ENCODE measurements at places on chromosomes 7 and 10.
A peak's percentile ranks its signal among the peaks of the same experiment; 100 is the strongest.

- no peak for DNase-seq
Observed at GRCh38 chr7:76211216-76211615, 9.5 kb downstream of the SRRM3 start.

DNA sequence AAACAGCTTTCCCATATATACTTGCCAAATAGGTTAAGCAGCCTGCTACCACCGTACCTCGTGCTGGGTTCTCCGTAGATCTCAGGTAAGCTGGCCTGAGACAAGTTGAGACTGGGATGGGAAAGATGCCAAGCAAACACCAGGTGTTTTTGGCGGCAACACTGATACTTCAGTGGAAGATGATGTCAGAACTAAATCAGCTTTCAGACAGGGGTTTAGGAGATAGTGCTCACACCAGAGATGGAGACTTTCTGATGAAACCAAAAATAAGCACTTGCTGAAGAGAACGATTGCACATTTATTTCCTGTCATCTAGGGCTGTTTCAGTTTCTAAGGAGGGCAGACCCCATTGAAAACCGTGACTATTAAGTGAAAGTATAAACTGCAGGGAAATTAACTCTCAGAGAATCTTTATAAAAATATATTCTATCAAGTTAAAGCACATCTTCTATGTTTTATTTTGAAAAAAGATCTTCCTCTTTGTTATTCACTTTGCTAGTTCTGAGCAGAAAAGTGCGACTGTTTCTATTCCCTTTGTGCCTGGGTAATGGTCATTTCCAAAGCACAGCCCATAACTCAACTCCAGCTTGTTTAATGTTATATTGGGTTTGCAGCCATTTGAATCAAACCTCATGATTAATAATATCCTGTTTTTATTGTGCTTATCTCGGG, 149.9 kb downstream of the CPED1 start:
- no peak for DNase-seq

- DNase-seq: no peak
Observed at GRCh38 chr10:48729941-48730457, 45.3 kb downstream of the WDFY4 start.

DNA sequence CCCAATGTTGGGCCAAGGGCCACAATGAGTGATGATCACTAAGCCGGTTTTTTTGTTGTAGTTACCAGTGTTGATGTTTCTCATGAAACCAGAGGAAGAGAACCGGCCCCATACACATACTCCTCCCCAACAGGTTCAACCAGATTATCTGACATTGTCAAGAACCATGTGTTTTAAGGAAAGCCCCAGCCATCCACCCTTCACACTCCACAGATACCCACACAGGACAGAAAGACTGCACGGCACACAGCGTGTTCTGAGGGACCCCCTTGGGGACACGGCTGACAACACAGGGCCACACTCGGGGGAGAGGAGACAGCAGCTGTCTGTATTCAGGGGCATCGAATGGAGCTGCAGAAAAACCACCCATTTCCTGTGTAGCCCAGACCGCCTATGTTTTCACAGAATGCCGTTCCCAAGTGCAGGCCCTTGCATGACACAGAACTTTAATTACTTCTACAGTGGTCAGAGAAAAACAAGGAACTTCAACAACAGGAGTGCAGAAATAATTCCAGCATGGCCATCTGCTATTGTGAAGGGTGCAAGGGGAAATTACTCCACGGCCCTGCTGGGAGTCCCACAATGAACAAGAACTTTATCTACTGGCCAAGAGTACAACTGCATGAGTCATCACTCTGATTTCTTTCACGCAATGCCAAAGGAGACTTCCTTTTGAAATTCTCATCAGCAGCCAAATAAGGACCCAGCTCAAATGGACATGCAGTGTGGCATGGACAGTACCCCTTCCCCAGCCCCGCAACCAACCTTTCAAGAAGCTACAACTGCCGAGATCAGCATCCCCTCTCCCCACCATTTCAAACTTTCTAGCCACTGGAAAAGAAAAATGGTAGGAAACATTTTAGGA, 2.3 kb downstream of the KLF6 start:
- DNase-seq: peak; percentile 77

DNA sequence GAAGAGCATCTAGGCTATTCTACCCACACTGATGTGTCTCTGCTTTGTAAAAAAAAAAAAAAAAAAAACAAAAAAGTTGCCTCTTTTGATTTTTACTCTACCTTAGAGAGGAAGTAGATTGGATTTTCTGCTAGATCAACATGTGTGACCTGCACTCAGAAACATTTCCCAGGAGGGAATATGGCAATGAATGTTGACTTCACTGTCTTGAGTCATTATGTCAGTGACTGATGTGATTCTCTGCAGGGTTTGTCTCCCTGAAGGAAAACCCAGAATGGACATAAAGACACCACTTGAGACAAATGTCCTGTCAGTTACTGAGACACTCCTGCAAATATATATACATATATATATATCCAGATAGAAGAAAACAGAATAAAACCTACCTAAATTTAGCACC, 370.3 kb downstream of the BMPER start:
- DNase-seq: no peak

All from AG08396 (cell line).